ENCODE measurements at places on chromosomes 11 and 22. TPM values are rescaled to one million over a fixed set of nuclear protein-coding genes. Genes with fewer than 3 reads are reported as not detected.

The MLC1 gene
- 0.35 TPM for total RNA-seq

The DEUP1 gene
- total RNA-seq: not detected

DNA sequence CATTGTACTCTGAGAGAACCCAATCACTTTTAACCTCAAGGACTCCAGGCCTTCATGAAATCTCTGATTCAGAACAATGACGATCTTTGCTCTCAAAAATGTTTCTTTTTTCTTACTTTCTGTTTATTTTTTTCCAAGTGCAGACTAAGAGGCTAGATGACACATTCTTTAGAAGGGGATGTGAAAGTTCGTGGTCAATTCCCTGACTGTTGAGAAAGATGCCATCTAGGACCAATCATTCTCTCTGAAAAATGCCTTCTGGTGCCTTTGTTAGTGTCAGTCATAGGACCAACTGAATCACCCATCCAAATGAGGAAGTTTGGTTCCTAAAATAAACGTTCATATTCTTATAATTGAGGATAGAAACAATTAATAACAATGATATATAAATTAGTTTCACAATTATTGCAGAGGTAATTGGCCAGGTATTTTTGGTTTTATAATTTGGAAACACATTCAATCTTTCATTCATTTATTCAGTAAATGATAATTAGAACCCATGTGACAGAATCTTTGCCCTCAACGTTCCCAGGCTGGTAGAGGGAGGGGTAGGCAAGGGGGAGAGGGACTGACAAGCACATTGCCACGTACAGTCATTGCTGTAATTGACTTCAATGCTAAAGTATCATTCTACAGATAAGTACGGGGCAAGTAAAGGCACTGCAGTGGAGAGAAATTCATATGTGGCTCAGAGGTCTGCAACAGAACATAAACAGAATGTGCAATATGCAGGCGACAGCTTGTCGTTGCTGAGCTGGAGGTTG, 333.4 kb upstream of the MPPED2 start:
- no peak overlapping the region for H3K27ac ChIP-seq
- H3K36me3 ChIP-seq: no peaks in the 10 kb centered on the region
- H3K4me1 ChIP-seq: no peaks in the 10 kb centered on the region
- DNase-seq: no peak

The OR10D3 gene
- total RNA-seq: not detected

DNA sequence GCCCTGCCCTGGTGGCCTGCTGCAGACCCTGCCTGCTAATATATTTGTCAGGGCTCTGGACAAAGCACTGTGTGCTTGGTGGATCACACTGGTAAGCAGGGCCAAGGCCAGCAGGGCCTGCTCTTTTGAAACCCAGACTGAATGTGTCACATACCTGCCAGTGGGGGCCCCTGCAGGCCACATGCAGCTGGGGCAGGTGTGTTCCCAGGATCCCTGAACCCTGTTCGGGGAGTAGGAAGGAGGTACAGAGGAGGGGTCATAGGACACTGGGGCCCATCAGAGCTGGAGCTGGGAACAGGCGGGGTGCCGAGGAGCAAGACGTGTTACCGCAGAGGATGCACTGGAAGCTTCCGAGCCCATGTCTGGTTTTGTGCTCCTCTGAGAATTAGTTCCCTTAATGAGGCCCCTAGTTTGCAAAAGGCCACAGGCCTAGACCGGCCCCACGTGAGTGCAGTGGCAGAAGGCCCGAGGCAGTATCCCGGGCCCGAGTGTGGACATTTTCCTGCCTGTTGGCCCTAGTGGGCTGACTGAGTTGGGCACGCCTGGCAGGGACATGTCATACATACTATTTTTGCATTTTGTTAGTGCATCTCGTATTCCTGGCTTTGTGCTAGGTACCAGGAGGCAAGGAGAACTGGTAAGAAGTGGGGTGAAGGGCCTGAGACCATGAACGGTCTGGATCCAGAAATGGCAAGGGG, 11.2 kb upstream of the ACR start:
- no peak overlapping the region for H3K27ac ChIP-seq
- no peak for DNase-seq
- no peaks in the 10 kb centered on the region for H3K36me3 ChIP-seq
- H3K4me1 ChIP-seq: no peaks in the 10 kb centered on the region

The FAM180B gene
- not detected for total RNA-seq

DNA sequence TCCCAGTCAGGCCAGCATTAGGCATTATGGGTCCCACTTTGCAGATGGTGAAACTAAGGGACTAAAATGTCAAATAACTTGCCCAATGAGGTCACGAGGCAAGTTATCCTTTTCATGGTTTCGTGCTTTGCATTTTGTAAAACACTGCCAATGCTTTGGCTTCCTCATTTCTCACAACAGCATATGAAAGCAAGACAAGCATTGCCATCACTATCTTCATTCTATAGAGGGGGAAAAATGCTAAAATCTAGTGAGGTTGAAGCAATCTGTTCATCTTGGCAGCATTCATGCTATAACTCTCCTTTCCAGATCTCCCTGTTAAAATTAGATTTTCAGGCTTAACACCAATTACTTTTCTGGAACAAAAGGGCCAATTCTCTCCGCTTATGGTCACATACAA, 14.8 kb downstream of the FAM181B start:
- no peak overlapping the region for H3K4me3 ChIP-seq
- no peak overlapping the region for H3K27ac ChIP-seq
- no peaks in the 10 kb centered on the region for H3K27me3 ChIP-seq

DNA sequence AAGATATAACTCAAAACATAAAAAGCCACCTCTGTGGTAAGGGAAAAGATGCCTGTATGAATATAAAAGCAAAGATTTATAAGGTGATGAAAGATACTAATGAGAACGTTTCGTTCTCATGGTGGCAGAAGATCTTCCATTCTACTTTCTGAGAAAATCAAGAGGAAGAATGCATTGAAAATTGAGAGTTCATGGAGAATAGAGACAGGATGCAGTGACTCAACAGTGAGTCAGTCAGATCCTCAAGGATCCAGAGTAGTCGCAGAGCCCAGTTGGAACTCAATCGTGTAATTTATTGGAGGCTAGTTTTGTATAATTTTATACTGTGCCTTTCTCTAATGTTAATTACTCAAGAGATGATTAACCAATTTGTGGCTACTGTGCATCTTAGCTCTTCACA, 73.3 kb downstream of the ENTHD1 start:
- H3K4me3 ChIP-seq: no peak overlapping the region
- no peak for DNase-seq
- H3K36me3 ChIP-seq: no peaks in the 10 kb centered on the region
- H3K27me3 ChIP-seq: no peaks in the 10 kb centered on the region

GRCh38 chr11:79807506-79807905, 366.7 kb upstream of the TENM4 start:
- H3K27ac ChIP-seq: no peak overlapping the region
- H3K27me3 ChIP-seq: no peaks in the 10 kb centered on the region
- H3K4me3 ChIP-seq: no peak overlapping the region
- H3K36me3 ChIP-seq: no peaks in the 10 kb centered on the region

DNA sequence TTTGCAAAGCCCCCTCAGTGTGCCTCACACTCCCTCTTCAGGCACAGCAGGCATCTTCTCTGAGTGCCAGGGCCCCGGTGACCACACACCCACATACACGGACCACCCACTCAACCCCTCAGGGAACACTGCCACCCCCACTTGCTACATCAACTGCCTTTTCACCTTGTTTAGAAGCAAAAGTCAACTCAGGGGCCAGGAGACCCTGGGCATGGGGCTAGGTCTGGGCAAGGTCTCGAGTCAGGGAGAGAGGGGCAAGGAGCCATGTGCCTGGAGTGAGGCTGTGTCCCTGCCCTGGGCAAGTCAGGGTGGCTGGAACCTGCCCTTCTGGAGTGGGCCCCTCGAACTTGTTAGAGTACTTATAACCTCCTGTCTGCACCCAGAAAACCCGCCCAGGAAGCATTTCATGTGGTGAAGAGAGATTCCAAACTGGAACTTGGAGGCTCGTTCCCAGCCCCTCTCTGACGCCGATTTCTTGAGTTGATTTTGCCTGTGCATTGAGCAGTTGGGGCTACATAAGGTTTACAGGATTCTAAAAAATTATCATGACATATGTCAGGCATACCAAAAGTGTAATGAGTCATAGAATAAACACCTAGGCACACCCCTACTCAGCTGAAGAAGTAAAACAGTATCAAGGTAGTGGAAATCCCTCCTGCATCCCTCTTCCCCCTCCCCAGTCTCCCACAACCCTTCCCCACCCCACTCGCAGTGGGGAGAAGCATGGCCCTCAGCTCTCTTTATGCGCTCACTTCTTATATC, 74.3 kb downstream of the MYEOV start:
- DNase-seq: no peak
- no peaks in the 10 kb centered on the region for H3K36me3 ChIP-seq
- no peaks in the 10 kb centered on the region for H3K4me1 ChIP-seq
- H3K27ac ChIP-seq: no peak overlapping the region
- H3K27me3 ChIP-seq: no peaks in the 10 kb centered on the region

The DGCR6 gene
- 1.5 TPM for total RNA-seq

- H3K27ac ChIP-seq: no peak overlapping the region
- H3K4me3 ChIP-seq: no peak overlapping the region
- DNase-seq: no peak
- no peaks in the 10 kb centered on the region for H3K36me3 ChIP-seq
- H3K27me3 ChIP-seq: no peaks in the 10 kb centered on the region
Observed at GRCh38 chr11:88377144-88377543, 39.6 kb upstream of the CTSC start.

- H3K27me3 ChIP-seq: no peaks in the 10 kb centered on the region
- no peak overlapping the region for H3K27ac ChIP-seq
- DNase-seq: no peak
Observed at GRCh38 chr22:25094579-25094978, 105.1 kb upstream of the CRYBB3 start.

DNA sequence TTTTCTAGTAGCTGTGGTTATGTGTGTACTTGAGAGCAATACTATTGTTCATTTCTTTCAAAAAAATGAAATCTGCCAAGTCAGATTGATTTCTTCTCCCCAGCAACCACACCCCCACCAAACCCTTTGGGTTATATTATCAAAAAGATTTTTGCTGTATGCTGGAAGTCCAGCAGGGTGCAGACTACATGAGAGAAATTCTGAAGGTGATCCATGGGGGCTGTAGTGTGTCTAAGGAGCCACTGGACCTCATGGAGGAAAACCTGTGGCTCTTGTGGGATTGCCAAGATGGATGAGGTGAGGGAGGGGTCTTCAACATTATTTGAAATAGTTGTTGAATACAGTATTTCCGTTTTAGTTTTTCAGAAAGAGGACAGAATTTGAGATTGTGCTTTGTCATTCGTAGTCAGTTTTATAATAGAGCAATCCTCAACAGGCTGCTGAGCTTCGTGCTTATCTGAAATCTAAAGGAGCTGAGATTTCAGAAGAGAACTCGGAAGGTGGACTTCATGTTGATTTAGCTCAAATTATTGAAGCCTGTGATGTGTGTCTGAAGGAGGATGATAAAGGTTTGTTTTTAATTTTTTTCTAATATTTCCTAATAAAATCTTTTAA, 3.1 kb downstream of the EIF3M start:
- H3K27ac ChIP-seq: no peak overlapping the region
- H3K4me1 ChIP-seq: peaks cover 45% of the 10 kb centered on the region
- peaks cover 26% of the 10 kb centered on the region for H3K36me3 ChIP-seq
- no peaks in the 10 kb centered on the region for H3K27me3 ChIP-seq
- DNase-seq: no peak
